Effector memory CD4-positive, alpha-beta T cell (primary cell): ENCODE measurements at places on chromosomes 6 and 20.

DNA sequence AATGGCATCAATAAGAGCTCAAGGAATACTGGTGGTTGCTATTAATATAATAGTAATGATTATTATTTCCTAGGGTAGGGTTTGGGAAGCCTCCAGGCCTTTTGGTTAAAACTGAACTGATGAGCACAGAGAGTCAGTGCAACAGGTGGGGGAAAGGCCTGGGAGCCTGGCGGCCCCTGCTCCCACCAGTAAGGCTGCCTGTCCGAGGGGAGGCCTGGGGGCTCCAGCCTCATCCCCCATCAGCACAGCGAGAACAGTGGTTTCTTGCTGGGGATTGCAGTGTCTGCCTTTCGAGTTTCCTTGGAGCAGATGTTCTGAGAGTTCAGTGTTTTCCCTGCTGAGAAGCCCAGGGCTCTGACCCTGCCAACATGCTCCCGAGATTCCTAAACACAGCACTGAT is 340.4 kb downstream of the CDH26 start:
- DNase-seq: no peak

DNA sequence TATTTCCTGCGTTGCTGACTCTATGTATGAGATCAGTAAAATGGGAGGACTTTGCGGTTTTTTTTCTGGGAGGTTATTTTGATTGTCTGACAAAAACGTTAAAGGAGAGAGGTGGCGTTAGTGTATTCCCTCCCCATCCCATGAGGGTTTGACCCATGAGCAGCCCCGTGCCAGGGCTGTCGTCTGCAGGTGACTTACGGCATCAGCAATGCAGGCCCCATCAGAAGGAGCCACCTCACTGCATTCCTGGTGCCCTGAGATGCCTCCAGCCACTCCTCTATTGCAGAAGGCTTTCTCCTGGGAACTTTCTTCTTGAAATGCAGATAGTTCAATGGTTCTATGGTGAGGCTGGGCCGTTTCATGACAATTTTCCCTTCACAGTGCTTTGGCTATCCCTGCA is 149.3 kb downstream of the TTLL2 start:
- no peak for DNase-seq

- no peak for DNase-seq
These were observed 603.7 kb upstream of the PTCHD4 start for GRCh38 chr6:48714699-48715098.

GRCh38 chr6:46888031-46888430 is 33.7 kb downstream of the ADGRF5 start:
- DNase-seq: no peak

- DNase-seq: no peak
These were observed 684.2 kb downstream of the KIF16B start for GRCh38 chr20:15889061-15889460.

GRCh38 chr20:62854121-62854520 is 7.5 kb downstream of the TCFL5 start:
- DNase-seq: no peak

- no peak for DNase-seq
These were observed 686 bp downstream of the COL12A1 start for GRCh38 chr6:75204959-75205775.

DNA sequence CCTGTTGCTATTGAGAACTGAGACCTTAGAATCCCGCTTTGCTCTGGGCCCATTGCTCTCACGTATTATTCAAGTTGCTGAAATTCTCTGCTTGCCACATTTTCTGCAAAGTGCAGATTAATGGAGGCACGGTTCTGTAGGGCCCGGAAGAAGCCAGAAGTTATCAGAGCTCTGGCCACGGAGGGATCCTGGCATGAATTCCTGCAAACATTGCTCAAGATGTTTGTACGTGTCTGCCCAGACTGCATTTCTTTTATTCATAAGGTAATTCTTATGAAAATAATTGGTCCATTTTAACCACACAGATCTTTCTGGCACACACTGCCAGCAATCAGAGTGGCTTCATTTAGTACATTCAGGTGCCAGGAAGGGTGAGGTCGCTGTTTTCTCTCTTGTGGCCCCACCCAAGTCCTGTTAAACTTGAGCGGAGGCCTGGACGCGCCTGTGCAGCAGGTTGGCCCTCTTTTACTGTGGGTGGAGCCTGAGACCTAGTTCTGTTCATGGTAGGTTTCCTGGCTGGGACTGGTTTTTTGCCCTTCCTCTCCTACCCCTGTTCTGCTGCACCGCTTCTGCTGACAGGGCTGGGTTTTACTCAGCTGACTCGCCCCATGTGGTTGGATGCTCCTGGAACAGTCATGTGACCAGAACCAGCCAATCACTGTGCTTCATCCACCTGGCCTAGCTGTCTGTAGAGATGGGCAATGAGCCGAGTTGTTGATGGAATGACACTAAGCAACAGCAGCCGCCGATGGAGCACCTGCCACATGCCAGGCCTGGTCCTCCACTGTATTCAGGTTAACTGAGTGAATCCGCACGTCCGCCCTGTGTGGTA is 230.2 kb downstream of the CDH4 start:
- DNase-seq: no peak

DNA sequence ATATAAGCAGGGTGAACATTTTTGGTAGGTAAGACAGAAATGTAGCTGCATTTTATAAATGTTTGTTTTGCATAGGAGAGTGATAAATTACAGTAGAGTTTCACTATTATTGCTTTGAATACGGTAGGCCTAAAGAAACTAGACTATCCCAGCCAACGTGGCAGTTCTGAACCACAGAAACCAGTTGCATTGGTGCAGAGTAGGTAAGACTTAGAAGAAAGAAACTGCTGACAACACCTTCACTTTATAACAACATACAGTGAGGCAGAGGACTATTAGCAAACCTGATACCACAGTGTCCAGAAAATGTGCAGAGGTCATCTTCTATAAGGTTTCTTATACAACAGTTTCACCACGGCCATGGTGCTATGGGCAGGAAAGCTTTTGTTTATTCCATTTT is 566.1 kb downstream of the KIF16B start:
- no peak for DNase-seq

DNA sequence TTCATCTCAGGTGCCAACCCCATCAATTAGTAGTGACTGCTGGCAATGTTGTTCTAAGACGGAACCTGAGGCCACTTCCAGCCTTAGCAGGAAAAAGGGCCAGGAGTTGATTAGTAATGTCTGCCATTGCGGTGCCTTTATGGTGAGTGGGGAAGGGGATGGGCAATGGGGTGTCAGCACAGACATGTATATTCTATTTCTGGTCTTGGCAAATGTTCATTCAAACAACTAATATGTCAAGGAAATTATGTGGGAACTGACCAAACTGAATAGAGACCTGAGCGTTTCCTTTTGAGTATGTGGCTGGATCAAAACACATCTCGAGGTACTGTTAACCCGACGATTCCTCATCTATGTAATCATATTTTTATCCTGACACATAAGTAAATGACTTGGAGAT is 34.6 kb upstream of the BMP2 start:
- DNase-seq: no peak

GRCh38 chr20:57180387-57180786 is 86.1 kb downstream of the BMP7 start:
- no peak for DNase-seq

DNA sequence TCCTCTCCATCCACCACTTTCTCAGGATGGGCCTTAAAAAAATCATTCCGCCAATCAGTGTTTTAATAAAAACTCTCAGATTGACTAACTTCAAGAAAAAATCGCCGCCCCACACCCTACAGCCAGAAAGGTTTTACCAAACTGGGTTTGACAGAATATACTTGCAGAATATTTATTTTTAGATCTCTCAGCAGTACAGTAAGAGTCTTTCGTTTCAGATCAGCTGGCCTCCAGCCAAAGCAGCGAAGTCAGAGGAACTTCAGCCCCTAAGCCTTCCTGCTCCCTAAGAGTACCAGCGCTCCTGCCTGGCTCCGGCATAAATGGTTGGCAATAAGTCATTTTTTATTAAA is 24.7 kb downstream of the TBC1D7 start:
- no peak for DNase-seq

GRCh38 chr6:99521633-99522151 is 6.5 kb upstream of the USP45 start:
- no peak for DNase-seq

DNA sequence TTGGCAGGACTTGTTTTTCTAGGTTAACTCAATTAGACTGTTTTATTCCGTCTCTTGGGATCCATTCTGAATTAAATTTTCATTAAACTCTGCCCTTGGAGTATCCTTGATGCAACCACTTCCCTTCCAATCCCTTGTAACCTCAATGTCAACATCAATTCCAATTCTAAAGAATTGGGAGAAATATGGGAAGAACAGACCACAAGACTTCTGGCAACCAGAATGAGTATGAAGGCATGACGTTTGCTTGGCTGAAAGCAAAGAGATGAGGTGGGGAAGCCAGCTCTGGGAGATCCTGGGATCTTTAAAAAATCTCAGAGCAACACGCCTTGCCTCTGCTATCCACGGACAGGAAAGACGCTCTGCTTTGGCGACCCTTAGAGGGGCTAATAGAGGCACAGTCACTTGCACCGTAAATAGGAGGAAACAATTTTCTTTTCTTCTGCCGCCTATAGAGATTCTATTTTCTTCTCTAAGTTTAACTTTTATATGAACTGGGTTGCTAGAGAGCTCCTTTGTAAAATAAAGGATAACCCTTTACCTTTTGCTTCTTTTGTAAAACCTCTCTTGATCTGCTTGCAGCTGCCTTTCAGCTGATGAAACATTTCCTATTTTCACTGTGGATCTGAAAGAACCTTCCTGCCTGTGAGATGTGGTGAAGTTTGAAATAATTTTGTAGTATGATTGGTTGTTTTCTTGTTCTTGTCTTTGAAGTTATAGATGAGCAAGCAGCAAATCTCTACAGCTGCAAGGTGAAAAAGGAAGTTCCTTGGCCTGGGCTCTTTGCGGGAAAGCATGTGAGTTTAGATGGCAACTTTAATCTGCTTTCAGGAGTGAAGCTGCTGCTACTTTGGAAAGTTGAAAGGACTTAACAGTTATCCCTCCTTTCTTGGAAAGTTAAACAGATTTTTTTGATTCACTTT is at the start of gene ASIP:
Gene ASIP, plus strand, starts transcription at position 731 of the 923 bp plus-strand sequence. CDS start 18,952 bp downstream, outside the sequence.
- DNase-seq: no peak

- DNase-seq: no peak
These were observed 931 bp upstream of the MTCL3 start for GRCh38 chr6:127520066-127520465.

GRCh38 chr6:8492536-8493133 is 57.3 kb upstream of the SLC35B3 start:
- no peak for DNase-seq

GRCh38 chr6:170013815-170014214 is 262.4 kb downstream of the ERMARD start:
- no peak for DNase-seq

GRCh38 chr6:148765898-148766808 is 19.3 kb downstream of the UST start:
- DNase-seq: no peak

- no peak for DNase-seq
These were observed 75.1 kb upstream of the SCGN start for GRCh38 chr6:25576919-25577318.

DNA sequence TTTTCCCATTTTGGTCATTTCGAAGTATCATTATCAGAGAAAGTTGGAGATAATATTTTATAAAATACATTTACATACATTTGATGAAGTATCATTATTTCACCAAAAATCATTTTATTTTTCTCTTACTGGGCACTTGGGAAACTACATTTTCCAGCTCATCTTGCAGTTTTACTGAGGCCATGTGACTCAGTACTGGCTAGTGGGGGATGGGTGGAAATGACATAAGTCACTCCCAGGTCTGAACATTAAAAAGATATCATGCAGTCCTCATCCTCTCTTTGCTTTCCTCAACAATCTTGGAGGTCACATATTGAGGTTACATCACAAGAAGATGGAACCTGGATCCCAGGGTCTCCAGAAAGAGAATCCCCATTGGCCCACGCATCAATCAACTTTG is 84.1 kb downstream of the CD24 start:
- DNase-seq: no peak

GRCh38 chr6:155317186-155317585 is 2.9 kb upstream of the TFB1M start:
- no peak for DNase-seq

GRCh38 chr6:124073820-124074587 is 270.3 kb downstream of the NKAIN2 start:
- no peak for DNase-seq

DNA sequence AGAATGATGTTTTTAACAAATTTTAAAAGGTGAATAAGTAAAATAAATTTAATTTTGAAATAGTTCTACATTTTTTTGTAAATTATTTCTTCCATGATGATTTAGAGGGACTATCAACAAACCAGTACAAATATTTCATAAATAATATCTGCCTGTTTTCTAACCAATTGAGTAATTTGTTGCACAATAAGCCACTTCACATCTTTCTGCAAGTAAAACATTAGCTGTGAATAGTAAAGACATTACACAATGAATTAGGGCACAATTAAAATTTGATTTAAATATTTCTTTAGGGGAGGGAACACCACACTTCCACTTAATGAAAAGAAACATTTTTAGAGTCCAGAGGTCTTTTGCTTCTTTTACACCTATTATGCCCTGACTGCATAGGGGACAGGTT is 118.4 kb upstream of the PTPRK start:
- DNase-seq: no peak

GRCh38 chr6:167558246-167559177 is 233.6 kb downstream of the TTLL2 start:
- DNase-seq: no peak

GRCh38 chr6:73262671-73263569 is at the start of gene KHDC1:
KHDC1 (minus strand) TSS chr6:73263196; CDS start chr6:73242517, 20,679 bp downstream.
- DNase-seq: peak; percentile 31

DNA sequence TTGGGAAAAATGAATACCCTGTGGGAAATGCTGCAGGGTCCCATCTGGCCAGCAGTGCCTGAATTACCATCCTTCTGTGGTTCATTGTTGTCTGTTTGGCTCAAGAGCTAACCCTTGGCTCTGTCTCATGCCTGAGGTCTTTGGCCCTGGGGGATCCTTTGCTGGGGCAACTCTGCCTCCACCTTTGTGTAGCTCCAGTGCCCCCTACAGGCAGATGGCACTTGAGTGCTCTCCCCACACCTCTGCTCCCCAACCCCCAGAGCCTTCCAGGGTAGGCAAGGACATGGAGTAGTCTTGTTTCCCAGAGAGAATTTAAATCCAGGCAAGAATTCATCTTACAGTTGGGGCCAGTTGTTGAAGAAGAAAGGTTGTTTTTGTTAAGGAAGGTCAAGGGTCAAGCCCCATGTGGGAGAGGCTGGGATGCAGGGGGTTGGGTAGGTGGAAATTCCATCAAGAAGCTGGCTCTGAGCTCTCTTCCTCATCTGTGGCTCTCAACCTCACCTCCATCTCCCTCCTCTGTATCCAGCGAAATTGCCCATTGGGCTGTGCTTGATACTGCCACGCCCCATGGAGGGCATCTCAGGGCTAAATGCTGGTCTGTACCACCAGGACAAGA is 44.2 kb downstream of the ZNF831 start:
- DNase-seq: peak; percentile 68

- DNase-seq: no peak
These were observed 75.1 kb downstream of the SLC2A10 start for GRCh38 chr20:46784436-46785127.

GRCh38 chr20:25848222-25848621 is 151.6 kb upstream of the ZNF337 start:
- DNase-seq: no peak

DNA sequence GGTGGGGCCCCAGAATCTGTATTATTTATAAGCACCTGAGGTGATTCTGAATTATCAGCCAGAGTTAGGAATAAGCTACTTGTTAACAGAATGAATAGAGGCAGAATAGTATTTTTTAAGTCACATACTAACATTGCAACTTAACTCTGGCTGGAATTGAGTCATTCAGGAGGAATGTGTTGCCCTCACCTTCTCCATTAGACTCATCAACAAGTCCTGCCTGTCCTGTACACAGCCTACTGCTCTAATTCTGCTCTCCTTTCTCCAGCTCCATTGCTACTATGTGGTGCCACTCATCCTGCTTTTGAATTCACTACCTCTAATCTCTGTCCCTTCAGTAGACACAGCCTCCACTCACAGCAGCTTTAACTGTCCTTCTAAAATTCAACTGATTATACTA is 669.4 kb downstream of the DHX35 start:
- DNase-seq: no peak
